GM04503 (cell line): ENCODE measurements at places on chromosomes 7 and 10.

DNA sequence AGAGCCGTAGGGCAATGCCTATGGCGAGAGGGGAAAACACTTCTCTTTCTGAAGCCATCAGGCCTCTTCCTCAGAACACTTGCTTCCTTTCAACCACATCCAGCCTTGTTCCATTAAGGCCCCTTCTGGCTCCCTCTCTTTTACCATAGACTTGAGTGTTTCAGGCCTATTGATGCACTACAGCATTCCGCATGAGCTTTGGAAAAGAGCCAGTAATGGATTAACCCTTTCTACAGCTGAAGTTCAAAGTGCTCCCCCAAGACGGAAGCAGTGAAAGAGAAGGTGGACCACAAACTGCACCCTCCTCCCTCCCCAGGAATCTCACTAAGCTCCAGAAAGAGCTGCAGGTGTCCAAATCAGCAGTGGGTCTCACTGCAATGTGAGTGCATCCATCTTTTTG lies 102.7 kb upstream of the C7orf33 start:
- no peak for DNase-seq

GRCh38 chr10:97047083-97047736 lies 138.5 kb downstream of the SLIT1 start:
- DNase-seq: no peak

GRCh38 chr10:17272648-17273047 lies 44.6 kb downstream of the VIM start:
- no peak for DNase-seq

DNA sequence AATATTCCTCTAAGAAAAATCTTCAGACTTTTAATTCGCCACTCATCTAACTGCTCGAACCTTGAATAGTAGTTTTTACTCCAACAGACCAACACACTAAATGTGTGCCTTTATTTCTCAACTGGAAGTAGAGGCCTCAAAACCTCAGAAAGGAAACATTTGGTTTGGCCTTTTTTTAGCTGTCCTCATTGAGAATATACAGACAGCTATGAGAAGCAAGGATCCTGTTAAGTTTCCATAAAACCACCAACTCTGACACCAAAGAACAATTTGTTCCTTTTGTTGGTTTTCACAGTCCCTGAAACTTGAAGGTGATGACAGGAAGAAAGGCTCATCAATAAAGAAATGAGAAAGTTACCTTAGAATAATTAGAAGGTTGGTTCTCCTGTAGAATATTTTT lies 199.2 kb upstream of the MEOX2 start:
- DNase-seq: no peak
